ENCODE measurements at places on chromosomes 3 and 15.

GRCh38 chr3:143506190-143506589 is 342.1 kb downstream of the SLC9A9 start:
- DNase-seq, result no peak

GRCh38 chr3:102688556-102688930 is 253.7 kb downstream of the ZPLD1 start:
- no peak for DNase-seq

DNA sequence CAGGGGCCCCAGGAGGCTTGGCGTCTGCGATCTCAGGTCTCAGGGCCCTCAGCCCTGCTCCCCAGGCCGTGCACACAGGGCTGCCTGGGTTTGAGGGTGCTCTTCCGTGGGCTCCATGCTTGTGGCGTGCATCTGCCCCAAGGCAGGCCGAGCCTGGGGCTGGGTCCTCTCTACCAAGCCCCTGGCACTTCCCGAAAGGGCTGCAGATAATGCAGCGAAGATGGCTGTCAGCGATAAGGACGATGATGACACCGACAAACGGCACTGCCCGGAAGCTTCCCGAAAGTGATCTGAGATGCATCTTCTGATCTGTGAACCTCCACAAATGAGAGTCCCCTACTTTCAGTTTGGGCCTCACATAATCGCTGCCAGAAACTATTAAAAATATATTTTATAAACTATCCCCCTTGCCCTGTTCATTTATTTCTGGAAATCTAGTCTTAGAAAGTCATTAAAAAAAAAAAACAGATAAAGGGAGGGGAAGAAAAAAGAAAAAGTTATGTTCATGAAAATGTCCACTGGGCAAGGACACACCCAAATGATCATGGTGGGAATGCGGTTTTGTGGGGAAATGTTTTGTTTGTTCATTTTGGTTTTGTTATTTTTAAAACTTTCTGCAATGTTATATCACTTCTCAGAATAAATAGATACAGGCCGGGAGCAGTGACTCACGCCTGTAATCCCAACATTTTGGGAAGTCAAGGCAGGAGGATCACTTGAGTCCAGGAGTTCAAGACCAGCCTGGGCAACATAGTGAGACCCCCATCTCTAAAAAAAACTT is 51.5 kb downstream of the RPN1 start:
- no peak for DNase-seq

DNA sequence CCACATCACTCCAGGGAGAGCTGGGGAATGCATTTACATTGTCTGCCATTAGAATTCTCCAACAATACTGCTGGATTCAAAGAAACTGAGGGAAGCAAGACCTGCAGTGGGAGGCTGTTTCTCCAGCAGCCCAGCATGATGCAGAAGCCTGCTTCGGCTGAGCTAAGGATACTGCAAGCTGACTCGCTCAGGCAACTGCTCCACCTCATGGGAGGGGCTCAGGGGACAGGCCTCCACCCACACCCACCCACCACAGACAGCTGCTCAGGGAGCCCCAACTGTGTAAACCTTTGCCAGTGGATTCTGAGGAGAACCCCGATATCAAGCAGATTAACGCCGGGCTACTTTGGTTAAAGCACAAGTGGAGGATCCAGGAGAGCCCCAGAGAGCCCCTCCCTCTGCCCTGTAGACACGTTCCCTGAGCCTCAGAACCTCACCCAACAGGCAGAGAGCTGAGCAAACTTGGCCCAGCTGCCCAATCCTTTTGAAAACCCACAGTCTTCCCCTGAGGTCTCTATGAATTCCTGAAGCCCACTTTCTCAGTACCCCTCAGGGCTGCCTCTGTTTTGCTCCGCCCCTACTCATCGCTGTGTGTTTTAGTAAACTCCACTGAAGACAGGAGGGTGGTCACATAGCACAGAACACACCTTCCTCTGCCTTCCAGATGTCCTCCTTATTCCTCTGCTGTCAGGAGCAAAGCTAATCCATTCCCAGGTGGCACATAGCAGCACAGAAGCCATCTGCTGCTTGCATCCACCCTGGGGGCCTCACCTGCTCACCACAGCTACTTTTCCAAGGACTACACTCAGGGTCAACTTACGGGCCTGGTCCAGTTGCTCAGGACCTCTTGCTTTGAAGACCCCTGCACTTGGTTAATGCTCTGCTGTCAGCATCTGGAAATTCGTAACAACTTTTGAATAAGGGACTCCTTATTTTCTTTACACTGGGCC is 269.0 kb downstream of the ABHD5 start:
- no peak for DNase-seq

DNA sequence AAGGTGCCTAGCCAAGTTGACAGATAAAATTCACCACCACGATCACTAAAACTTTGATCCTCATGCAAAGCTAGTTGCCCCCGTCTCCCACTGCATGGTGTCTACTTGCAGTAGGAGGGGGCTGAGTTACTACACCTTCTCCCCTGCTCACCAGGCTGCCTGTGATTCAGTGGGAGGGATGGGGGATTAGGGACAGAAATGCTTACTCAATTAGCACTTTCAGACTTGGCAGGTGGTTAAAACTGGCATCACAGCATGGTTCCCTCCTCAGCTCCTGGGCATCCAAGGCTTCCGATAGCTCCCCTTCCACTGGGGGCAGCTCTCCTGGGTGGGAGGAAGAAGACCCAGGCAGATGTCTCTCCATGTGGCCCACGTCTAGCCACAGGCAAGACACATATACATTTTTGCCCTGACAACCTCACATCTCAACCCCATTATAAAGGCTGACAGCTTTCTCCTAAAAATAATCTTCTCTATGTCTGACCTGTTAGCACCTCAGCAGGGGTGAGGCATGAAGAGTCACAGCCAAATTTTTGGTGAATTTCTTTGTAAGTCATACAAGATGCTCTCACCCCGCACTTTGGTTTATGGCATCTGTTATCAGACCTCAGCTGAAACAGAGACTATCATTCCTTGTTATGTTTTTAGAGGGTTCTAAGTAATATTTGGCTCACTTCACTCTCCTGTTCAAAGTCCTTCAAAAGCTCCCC is 369.0 kb downstream of the SV2B start:
- no peak for DNase-seq

GRCh38 chr3:177714945-177715344 is 517.7 kb upstream of the TBL1XR1 start:
- no peak for DNase-seq

DNA sequence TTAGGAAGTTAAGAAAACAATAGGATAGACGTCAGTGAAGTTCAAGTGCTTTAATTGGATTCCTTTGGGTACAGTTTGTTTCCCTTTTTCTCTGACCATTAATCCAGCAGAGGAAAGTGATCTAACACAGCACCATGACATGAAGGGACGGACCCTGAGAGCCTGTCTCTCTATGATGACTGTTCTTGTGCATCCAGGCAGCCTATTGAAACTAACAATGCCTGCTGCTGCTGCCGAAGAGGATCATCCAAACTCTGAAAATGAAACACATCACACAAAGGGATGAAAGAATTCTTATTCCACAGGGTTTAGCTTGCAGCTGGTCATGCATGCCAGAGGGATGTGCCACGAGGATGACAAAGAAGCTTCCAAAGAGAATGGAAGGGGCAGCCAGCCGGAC is 75.5 kb downstream of the ZBTB20 start:
- peak; percentile 47 for DNase-seq

DNA sequence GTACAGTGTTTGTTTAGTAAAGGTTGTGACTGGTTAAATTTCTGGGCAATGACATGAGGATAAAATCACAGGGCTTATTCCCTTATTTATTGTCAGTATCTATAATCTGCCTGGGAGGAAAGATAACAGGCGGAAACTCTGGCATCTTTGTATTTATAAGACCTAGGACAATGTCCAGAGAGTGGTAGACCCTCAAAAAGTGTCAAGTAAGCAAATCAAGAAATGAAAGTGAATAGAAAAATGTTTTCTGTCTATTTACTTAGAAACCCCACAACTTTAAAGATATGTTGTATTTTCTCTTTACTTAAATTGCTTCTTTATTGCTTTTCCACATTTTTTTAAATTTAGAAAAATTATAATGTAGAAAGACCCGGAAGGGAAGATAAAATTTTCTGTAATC is 544.6 kb downstream of the EDEM1 start:
- DNase-seq, result no peak

- DNase-seq, result no peak
Measured at GRCh38 chr3:137692803-137693431, 71.2 kb upstream of the SOX14 start.

DNA sequence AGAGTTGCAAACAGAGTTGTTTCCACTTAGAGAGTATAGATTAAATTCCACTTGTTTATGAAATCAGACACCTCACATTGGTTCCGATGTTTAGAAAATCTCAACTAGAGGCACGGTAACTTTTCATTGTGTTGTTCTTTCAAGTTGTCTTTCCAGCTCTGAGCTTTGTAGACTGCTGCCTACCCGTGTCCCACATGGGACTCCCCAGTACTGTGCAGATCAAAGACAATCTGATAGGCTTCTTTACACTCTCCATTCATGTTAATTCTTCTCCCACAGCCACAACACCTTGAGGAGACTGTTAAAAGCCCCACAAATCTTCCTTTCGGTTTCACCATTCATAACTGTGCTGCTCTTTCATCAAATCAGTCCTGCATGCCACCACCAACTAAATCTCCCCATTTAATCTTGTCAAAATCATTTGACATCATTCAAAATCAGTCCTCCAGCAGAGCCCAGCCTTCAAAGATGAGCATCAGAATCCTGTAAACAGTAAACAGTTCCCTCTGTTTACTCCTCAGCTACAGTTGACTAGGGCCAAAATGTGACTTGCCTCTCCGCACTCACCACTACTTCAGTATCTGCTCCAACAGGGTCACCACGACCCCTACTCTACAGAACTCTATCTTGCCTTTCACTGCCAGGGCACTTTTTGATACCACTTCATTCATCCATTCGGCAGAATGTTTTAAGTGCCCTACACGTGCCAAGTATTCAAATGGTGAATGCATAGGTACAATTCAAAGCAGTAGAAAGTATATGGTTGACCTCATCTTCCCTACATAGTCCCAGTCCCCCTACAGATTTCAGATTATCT is 8.3 kb downstream of the ANXA2 start:
- no peak for DNase-seq

GRCh38 chr3:20528180-20528770 is 342.3 kb upstream of the SGO1 start:
- no peak for DNase-seq

DNA sequence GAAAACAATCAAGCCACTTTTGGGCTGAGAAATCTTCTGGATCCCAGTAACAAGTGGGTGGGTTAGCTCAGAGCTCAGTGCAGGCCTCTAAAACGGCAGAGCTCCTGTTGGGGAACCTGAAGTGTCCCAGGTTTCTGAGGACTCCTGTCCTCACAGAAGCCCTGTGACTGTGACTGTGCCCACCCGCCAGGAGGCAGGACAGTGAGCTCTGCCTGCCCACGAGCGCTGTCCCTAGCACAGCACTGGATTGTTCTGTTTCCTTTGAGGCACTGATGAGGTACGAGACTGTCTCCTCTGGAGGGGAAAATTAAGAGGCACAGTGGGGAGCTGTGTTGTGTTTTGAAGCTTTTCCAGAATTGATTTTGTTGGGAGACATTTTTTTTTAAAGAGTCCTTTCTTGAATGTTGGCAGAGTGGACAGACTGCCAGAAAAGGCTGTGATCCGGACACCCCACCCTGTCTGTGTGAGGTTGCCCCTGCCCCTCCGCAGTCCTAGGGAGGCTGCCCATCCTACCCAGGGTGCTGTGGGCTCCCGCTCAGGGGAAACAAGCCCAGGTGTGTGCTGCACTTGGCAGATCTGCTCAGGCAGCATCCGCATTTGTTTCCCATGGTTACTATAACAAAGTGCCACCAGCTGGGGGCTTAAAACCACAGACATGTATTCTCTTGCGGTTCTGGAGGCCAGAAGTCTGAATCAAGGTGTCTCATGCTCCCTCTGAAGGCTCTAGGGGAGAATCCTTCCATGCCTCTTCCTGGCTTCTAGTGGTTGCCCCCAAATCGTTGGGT is 66.6 kb upstream of the LARS2 start:
- no peak for DNase-seq

- no peak for DNase-seq
Measured at GRCh38 chr3:126692858-126693257, 11.2 kb upstream of the CHCHD6 start.

DNA sequence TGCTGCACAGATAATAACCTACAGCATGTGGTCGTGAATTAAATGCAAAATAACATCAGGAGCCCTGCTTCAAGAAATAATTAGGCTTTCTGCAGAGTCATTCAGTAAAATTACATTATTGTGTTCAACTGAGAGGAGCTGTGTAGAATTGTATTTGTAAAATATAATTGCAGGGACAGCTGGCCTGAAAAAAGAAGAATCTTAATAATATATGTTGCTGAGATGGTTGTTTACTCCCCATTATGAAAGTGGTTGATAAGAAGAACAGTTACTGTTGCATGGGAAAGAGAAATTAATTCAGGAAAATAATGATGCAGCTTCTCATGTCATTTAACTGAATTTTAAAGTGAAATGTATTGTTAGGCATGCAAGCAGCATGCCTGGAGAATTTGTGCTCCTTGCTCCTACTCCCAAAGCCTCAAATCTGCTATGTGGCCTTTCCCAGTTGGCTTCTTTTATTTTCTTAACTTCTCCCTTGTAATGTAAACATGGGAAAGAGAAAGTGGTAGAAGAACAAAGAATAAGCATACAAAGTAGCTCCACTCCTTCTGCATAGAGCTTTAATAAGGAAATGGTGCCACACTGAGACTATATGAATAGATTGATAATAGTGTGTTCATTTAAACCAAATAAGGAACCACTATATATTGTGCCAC is 100.1 kb downstream of the VGLL3 start:
- no peak for DNase-seq

DNA sequence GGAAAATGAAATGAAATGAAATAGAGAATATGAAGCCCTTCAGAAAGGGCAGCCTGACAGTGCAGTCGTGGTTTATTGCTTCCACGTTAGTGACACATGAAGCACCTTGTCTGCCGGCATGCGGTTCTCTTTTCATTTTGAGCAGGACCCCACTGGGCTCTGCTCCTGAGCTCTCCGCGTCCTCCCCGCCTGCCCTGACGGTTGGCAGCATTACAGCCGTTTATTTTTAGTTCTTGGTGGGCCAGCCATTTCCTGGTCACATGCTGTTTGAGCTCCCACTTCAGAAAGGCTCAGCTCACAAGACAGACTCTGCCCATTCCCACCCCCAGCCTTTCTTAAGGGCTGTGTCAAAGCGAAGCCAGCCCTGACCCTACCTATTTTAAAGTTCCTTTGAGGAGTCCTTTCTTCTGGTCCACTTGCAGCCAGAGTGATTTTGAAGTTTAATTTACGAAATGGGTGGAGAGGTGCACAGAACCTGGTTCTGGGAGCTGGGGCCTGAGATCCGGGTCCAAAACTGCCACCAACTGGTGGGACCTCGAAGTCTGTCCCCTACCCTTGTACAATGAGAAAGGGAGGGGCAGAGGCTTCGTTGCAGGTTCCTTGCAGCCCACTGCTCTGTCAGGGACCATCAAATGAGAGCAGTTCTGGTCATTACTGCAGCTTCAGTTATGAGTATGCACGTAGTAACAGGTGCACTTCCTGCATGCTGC is 60.1 kb downstream of the MGLL start:
- DNase-seq, result no peak
